ENCODE measurements at places on chromosomes 12 and 14. TPM values are rescaled to one million over a fixed set of nuclear protein-coding genes. Genes with fewer than 3 reads are reported as not detected.

Gene ABCB9
- 6.7 TPM for polyA plus RNA-seq

Gene CLEC4D
- polyA plus RNA-seq: not detected

Gene GPR137C
- 0.27 TPM for polyA plus RNA-seq

Gene HPD
- polyA plus RNA-seq: 3.9 TPM

Gene C1QL4
- polyA plus RNA-seq: not detected

Gene CELA1
- not detected for polyA plus RNA-seq

Gene EIF2S3B
- 0.46 TPM for polyA plus RNA-seq

Gene ADAM20
- 0.14 TPM for polyA plus RNA-seq

Gene ART4
- polyA plus RNA-seq: 0.63 TPM

Gene LUM
- polyA plus RNA-seq: 14.3 TPM

Gene NOVA1
- polyA plus RNA-seq: 3.2 TPM

Gene TCL1B
- not detected for polyA plus RNA-seq

Data from pancreas (tissue), 10 donors.